NCI-H1417 (cell line): ENCODE measurements at places on chromosomes 4 and X.

DNA sequence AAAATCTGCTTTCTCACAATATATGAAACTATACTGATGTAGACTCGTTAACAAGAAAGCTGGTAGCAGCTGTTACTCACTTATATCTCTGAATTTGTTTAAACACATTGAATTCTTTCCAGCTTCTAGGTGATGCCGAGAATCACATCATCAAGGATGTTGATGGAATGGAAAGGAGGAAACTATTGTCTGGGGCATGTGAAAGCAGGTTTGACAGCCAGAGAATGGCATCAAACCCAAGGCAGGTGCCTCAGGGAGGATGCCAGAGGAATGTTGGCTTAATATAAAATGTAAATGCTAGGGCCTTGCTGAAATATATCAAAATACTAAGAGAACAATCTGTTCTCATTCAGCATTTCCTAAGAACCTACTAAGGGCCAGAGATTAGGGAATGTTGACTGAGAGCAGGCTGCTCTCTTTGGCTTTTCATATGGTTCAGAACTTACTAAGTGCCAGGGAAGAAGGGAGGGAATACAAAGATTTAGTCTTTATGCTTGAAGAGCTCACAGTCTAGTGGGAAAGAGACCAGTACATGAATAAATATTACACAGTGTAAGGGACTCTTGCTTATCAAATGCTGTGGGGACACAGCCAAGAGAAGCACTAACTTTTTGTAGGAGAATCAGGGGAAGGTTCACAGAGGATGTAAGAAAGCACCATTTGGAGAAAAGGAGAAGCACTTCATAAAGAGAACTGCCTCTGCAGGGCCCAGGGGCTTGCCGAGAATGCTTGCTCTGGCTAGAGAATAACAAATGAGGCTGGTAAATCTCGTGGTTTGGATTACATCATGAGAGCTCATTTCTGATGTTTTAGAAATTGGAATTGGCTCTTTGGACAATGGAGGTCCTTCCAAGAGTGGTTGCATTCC lies 14.7 kb downstream of the SLIT2 start:
- no peak for DNase-seq

GRCh38 chrX:38435130-38435529 lies 82.7 kb downstream of the OTC start:
- no peak for DNase-seq

DNA sequence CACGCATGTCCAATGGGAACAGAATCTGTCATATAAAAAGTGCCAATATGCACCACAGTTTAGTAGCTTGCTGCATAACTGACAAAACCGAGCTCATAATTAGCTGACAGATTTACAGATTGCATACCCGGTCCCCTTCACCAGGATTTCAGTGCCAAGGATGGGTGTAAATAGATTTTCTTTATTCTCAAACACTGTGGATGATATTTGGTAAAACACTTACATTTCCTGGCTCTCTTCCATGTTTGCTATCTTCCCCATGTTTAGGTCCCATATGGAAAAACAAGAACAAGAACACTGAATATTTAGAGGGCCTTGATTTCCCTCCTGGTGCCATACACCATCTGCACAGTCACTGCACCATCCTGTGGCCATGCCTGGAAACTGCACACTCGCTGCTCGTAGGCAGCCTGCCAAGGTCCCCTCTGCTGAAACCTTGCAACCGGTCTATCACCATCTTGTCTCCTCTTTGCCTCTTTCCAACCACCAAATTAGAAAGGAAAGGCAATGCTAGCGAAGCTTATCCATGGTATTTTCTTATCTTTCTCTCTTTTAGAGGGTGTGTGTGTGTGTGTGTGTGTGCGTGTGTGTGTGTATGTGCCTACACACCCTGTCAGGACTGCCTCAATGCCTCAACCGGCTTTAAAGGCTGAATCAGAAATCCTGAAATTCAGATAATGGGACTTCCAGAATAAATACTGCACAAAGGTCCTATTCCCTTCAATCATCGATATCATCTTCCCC lies 124.2 kb upstream of the MBNL3 start:
- peak; percentile 70 for DNase-seq

DNA sequence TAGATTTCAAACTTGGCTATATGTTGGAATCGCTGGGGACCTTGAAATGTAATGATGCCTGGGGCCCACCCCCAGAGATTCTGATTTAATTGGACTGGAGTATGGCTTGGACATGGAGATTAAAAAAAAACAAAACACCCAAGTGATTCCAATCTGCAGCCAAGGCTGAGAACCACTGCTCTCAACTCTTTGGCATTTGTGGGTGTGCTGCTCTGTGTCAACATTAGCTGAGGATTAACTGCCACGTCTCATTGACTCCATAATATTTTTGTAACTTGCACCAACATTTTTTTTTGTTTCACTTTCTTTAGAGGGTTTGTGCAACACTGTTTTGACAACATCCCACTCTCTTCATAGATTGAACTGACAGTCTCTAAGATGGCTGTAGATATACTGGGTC lies 41.1 kb upstream of the PDK3 start:
- no peak for DNase-seq

DNA sequence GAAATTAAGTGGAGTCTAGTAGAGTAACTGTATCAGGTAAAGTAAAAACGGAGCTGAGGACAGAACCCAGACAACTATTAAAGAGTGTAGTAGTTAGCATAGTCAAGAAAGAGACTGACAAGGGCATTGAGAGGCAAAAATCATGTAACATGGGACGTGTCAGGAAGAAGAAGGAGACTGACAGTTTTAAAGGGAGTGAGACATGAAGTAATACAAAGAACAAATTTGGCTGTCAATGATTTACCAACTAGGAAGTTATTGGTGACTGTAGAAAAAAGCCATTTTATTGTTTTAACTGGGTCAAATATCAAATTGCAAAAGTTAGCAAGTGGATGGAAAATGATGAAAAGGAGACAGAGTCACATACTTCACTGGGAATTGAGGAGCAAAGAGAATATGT lies 422.3 kb downstream of the MAPK10 start:
- no peak for DNase-seq

- DNase-seq, result no peak
Observed at GRCh38 chrX:146451136-146451535, 358.4 kb upstream of the CXorf51B start.

DNA sequence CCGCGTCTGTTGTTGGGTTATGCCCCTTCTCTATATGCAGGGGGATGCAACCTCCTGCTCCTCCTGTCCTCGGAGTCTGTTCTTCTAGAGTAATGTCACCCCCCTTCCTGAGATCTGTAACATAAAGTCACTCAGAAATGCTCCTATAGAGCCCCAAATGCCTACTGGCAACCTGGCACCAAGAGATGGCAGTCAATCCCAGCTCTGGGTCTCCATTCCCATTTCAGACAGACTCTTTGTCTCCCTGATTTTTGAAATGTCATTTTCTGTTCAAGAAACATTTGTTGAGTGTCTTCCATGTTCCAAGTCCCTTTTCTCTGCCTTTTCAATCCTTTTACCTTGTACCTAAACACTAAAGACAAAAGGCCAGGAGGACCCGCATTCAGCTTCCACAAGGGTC lies 9.6 kb upstream of the PRDM8 start:
- DNase-seq, result no peak

GRCh38 chr4:135144498-135144897 lies 942.9 kb upstream of the PABPC4L start:
- DNase-seq, result no peak

- no peak for DNase-seq
Observed at GRCh38 chrX:2690856-2691542, at the start of gene CD99. Gene CD99, plus strand, starts transcription at chrX:2691295. Its CDS starts 66 bp downstream, at chrX:2691361.

DNA sequence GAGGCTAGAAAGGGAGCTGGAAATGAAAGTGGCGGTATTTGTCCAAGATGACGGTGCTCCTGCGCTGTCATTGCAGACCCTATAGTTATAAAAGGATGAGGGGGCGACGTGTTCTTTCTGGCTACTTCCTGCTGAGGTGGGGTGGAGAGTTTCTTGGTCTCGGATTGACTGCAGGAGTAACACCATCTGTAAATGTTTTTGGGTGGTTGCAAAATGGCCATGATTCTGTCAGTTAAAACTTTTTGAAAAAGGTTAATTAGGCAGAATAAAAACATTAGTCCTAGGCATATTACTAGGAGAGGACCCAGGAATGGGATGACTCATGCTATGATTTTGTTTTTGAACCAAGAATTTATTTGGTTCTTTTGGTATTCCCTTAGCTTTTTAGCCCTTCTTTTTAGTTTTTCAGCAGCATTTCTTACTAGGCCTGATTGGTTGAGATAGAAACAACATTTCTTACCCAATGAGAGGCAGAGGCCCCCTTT lies 53.1 kb downstream of the USP11 start:
- no peak for DNase-seq
